ENCODE measurements at places on chromosomes 13 and 19.

DNA sequence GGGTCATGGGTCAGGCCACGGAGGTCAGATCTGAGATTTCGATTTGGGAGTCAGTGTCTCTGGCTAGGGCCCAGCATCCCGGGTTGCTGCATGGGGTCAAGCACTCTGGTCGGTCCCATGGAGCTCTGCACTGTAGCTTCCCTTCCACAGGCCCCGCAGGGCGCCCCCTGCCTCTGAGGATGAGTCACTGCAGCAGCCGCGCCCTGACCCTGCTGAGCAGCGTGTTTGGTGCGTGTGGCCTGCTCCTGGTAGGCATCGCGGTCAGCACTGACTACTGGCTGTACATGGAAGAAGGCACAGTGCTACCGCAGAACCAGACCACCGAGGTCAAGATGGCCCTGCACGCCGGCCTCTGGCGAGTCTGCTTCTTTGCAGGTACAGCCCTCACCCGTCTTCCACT, 3.6 kb downstream of the CACNG7 start:
- DNase-seq: no peak

DNA sequence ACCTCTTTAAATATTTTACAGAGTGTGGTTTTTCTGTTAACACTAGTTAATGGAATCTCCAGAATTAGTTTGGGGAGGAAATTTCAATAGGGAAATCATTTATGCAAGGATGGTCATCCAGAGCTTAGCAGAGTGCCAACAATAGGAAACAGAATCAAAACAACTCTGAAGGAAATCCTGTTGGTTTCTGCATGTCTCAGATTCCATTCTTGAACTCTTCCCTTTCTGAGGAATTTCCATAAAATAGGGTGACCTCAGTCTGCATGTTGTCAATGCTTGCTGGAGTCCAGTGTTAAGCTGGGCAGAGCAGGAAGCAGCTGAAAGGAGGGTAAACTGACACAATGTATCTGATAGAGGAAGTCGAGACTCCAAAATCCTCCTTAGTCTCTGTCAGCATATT, 16.9 kb downstream of the CBY2 start:
- DNase-seq: no peak

DNA sequence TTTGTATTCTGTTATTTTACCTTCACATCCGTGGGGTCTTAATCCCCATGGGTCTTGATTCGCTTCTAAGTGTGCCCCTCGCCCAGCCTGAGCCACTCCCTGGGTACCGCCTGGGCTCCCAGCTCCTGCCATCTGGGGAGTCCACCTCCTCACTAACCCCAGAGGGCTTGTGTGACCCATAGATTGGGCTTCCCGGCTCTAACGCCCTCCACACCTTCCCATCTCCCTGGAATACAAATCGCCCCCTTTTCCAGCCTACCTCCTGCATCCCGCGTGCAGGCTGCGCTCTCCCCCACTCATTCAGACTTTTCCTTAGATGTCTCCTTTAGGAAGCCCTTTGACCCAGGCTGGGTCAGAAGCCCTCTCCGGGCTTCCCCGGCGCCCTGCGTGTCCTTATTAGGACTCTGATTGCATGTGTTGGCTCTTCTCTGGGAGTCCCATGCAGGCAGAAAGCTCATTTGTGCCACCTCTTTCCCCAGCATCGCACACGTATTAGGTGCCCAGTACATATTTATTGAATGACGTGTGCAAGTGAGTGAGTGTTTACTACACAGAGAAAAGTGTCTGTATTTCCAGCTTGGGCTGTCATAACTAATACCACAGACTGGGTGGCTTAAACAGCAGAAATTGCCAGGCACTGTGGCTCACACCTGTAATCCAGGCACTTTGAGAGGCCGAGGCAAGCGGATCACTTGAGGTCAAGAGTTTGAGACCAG, 757 bp downstream of the CCDC124 start:
- DNase-seq: no peak

- no peak for DNase-seq
Observed at GRCh38 chr13:107427536-107427935, 787.8 kb downstream of the LIG4 start.

DNA sequence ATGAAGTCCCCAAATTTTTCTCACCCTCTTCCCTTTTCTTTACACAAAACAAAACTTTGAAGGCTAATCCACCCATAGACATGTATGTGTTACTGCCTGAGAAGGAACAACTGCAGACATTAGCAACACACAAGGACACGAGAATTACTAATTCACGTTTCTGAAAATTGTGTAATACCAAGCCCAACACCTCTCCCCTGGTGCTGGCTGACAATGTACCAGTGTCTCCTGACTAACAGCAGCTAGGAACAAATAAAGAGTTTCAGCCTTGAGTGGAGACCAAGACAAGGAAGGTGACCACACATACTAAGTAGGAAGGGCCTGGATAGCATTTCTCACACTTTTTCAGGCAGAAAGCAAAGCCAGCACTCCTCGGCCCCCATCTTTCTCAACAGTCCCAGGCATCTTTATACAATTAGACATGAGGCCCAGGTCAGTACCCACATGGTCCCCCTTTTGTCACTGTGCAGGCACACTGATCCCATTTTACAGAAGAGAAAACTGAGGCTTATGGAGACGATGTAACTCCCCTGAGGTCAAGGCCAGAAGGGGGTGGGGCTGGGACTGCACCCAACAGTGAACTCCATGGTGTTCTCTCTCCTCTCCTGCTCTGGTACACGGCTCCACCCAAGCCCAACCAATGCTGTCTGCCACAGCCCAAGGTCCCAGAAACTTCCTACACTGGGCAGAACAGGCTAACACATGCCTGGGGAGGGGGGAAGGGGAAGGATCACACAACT, 8.7 kb downstream of the BRD4 start:
- no peak for DNase-seq

DNA sequence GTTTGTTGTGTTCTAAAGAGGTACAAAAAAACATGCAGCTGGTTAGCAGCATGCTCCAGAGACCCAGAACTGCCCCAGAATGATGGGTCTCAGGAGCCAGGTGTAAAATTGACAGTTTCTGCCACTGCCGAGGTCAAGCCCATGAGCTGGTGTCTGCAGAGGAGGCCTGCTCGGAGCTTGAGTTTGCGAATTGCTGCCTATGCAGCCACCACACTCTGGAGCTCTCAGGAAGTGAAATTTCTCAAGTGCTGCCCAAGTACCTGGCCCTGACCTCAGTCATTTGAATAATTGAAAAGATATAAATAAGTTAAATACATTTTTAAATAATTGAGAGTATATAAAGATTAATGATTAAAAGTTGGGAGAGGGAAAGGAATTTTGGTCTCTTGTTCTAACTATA, 66.4 kb downstream of the ZAR1L start:
- DNase-seq: no peak

GRCh38 chr19:3047496-3048189, 14.7 kb downstream of the TLE5 start:
- peak; percentile 62 for DNase-seq

- no peak for DNase-seq
Observed at GRCh38 chr19:18397242-18398202, at the start of gene LRRC25. Gene LRRC25 (minus strand): TSS chr19:18397622. CDS start chr19:18396963, 659 bp downstream.

Data from stimulated activated naive CD4-positive, alpha-beta T cell treated with Interleukin-2 at 50 U/mL for 16 hours (primary cell).